GOT3 (cell line): ENCODE measurements at places on chromosomes 11 and 22.

DNA sequence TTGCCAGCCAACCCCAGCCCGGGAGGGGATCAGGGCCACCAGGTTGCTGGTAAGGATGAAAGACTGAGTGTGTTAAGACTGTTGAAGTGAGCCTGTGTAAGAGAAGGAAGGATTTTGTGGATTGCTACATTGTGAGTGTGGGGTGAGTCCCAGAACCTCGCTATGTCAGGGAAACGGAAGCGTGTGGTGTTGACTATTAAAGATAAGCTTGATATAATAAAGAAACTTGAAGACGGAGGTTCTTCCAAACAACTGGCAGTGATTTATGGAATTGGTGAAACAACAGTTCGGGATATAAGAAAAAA lies 627 bp downstream of the JRKL start:
- DNase-seq = no peak

DNA sequence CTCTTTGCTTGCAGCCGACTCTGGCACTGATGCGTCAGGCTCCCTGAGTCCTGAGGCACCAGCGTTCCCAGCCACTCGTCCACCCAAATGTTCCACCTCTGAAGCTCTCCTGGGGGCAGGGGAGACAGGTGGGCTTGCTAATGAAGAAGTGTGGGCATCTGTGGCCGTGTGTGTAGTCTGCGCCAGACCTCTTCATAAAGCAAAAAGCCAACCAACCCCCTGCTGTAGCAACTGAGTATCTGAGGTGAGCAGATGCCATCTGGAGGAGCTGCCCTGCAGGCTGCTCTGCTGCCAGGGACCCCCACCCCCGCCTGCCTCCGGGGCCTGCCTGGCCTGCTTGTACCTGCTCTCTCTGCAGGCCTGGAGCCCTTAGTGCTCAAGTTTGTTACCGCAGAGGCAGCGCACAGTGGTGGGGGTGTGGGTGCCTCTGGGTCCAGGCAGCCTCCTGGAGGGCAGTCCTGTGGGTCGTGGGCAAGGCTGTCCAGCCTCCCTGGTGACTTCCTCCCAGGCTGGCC lies 272.5 kb downstream of the TBC1D22A start:
- no peak for DNase-seq

DNA sequence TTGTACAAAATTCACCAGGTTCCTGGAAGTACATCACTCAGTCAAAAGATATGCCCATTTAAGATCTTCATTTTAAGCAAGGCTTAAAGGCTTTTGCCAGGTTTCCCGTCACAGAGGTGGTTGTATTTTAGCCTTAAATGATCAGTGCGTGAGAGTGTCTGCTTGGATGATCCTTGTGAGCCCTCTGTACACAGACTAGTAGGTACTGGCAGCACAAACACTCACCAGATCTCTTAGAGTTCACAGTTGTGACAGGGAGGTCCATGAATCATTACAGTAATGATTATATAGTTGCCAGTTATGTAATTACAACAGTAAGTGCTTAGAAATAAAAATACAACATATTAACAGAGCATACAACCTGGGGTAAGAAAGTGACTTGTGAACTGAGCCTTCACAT lies 84.2 kb upstream of the SLC25A18 start:
- no peak for DNase-seq

DNA sequence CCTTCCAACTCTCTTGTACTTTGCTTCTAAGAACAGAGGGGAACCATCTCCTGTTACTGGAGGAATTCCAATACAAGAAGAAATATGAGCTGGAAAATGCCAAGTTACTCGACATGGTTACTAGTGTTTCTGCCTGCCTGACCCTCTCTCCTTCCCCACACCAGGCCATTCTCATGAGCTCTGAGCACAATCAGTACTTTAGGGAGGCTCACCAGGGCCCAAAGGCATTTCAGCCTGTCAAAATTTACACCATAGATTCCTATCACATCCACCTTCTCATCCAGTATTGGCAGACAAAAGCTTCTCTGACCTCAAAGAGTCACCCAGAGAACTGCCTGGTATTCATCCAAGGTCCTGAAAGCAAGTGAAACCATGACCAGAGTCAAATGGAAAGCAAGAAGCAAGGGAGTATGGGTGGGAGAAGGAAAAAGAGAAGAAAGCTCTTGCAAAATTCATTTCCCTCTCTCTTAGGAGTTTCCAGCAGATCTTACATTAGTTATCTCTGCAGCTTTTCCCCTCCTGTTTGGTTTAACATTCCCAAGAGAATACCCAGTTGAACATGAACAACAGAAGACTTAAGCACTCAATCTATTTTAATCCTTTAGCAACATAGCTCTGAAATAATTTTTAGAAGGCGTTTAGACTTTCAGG lies 58.7 kb upstream of the NCAM1 start:
- DNase-seq = no peak

DNA sequence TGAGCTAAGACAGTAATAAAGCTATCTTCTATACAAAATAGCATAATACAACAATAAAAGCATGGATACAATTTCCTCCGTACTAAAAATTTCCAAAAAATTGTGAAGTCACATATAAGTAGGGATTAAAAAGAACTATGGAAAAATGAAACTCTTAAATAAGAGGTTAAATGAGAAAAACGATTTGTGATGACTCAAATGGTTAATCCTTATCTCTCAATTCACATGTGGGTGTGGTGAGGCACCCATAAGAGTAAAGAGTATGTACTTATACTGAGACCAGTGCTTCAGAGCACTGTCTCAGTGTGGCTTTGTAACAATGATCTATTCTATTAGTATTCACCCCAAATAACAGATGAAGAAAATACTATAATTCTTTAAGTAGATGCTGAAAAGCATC lies 25.0 kb upstream of the CCDC34 start:
- DNase-seq = no peak
